ENCODE measurements at places on chromosomes 1 and 21.

DNA sequence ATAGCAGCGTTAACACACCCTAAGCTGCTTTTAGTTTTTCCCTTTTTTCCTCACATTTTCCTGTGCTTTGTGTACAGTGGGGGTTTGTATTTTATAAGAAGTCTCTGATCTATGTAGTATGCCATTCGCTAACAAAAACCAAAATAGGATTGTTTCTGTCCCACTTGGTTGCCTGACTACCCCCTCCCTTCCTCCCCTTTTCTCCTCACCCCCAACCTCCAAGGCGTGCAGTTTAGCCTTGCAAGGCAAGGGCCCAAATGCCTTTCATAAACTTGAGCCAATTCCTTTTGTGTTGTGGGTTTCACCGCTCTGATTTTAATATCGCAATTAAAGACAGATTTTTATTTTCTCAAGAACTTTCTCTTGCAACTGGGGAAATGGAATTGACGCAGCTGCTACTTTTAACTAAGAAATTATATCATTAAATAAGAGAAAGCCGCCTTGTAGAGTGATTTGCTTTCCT is 276.9 kb downstream of the TM2D1 start:
- no peak for DNase-seq

- no peak for DNase-seq
These were observed 9.4 kb upstream of the PSRC1 start for GRCh38 chr1:109292364-109292763.

- peak; percentile 53 for DNase-seq
These were observed 13.5 kb upstream of the SLC19A1 start for GRCh38 chr21:45555557-45556301.

DNA sequence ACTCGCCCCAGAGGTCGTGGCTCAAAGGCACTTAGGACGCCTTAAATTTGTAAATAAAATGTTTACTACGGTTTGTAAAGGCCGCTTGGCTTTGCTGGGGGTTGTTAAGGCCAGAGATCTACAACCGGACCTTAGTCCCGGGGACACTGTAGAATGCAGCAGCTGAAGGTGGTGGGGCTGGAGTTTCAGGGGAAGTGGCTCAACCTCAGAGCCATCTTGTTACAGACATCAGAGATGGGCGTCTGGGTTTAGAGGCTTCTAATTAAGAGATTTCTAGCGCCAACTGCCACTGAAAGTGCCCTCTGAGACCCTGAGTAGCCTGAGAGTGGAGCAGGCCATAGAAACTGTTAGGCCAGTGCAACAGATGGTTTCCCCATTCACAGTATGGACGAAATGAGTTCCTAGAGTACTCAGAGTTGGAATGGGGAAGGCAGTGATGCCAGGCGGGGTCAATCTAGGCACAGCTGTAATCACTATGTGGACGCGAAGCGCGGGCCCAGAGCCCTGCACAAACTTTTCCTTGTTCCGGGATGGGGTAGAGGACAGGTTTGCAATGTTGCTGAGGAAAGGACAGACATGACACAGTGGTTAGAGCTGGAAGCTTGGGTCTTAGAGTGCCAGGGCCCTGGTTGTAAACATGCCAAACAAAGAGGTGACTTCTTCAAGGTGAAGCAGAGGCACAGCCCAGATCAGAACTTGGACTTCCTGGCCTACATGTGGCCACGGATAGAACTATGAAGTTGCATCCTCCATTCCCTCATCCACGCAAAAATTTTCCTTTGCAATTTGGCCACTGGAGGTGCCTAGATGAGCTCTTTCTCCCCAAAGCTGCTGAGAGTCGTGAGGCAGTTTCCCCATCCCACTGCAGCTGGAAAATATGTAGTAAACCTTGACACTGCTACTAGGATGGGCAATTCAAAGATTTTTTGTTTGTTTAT is 6.0 kb downstream of the HLX start:
- DNase-seq: no peak

DNA sequence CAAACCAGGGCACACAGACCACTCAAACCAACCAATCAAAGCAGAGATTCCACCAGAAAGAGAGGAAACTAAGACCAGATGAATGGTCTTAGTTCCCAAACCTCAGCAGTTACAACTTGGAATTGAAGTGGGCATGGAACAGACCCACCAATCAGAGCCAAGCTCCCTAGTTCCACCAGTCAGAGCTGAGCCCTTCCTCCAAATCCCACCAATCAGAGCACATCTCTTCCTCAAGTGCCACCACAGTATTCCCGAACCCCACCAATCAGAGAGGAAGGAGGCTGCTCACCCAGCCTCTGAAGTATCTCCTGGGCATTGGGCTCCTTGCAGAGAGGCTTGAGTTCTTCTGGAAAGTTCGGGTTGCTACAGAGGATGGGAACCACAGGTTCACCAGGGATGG is 1.4 kb downstream of the GUCA2A start:
- DNase-seq: no peak

- DNase-seq: no peak
These were observed 28.0 kb downstream of the TBX15 start for GRCh38 chr1:118960026-118960561.

GRCh38 chr1:117339866-117340700 is 27.2 kb upstream of the MAN1A2 start:
- DNase-seq: no peak

GRCh38 chr1:1219341-1219740 is 5.4 kb upstream of the TNFRSF4 start:
- peak; percentile 80 for DNase-seq

GRCh38 chr1:4647391-4647790 is 7.0 kb upstream of the AJAP1 start:
- DNase-seq: no peak

GRCh38 chr1:88398338-88398737 is 285.7 kb upstream of the PKN2 start:
- DNase-seq: no peak

DNA sequence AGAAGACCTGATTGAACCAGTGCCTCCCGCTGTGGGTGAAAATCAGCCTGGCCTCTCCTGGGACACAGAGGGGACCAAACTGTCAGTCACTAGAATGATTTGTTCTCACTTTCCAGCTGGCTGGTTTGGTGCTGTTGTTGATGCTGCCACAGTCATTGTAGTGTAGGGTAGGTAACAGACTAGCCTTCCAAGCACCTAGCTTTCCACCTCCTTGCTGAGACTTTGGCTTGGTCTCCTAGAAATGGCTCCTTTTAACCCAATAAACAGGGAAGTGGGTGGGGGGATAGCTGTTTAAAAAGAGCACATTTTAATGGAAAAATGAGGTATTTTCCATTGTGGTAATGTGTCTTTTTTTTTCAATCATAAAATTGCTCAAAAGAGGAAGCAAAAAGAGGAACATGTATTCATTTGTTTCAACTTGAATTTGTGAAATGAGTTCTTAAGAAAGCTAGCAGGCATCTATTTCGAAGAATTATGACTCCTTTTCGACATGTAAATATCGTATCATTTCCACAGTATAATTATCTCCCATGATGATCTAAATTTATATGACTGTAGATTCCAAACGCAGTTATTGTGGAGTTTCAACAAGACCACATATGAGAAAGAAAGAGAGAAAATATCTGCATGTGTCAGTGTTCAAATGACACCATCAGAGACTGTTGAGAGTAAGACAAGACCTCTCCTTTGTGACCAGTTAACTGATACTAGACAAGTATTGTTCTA is 190.1 kb downstream of the HLX start:
- peak; percentile 43 for DNase-seq

GRCh38 chr1:58881471-58881994 is 97.7 kb upstream of the JUN start:
- no peak for DNase-seq

- no peak for DNase-seq
These were observed 4.3 kb downstream of the NEK7 start for GRCh38 chr1:198160946-198161614.

- no peak for DNase-seq
These were observed 89.9 kb upstream of the JAK1 start for GRCh38 chr1:65056234-65056633.

- DNase-seq: no peak
These were observed 19.5 kb upstream of the PUM1 start for GRCh38 chr1:31084782-31085569.

DNA sequence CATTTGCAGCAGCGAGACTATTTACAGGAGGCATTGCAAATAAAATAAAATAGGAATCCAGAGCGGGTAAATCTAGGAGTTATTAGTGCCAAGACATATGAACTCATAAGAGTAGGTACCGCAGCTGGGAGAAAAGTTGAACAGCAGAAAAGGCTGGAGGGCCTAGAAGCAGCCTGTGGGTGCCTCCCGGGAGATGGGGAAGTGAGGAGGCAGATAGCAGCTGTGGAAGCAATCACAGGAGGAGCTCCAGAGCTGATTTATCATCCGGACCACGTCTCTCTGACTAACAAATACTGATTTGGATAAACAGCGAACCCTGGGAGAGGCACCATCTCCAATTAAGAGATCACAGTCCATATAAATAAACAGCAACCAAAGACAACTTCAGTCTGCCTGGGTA is 64.6 kb downstream of the BRINP2 start:
- DNase-seq: no peak

DNA sequence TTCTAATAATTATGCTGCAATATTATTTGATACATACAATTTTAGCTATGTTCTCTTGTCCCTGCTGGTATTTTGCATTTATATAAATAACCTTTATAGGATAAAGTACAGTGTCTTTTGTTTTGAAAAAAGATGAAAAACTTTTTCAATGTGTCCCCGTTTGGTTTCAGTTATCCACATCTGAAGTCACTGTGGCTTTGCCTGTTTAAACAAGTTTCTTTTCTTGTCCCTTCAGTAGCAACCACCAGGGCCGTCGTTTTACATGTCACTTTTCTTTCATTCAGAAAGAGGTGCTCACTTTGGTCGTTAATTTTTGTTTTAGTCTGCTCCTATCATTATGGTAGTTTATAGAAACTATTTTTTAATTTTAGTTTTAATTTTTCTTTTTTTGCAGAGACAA is 41.4 kb downstream of the RABGAP1L start:
- no peak for DNase-seq

- DNase-seq: no peak
These were observed 3.4 kb upstream of the FAM131C start for GRCh38 chr1:16076865-16077238.

DNA sequence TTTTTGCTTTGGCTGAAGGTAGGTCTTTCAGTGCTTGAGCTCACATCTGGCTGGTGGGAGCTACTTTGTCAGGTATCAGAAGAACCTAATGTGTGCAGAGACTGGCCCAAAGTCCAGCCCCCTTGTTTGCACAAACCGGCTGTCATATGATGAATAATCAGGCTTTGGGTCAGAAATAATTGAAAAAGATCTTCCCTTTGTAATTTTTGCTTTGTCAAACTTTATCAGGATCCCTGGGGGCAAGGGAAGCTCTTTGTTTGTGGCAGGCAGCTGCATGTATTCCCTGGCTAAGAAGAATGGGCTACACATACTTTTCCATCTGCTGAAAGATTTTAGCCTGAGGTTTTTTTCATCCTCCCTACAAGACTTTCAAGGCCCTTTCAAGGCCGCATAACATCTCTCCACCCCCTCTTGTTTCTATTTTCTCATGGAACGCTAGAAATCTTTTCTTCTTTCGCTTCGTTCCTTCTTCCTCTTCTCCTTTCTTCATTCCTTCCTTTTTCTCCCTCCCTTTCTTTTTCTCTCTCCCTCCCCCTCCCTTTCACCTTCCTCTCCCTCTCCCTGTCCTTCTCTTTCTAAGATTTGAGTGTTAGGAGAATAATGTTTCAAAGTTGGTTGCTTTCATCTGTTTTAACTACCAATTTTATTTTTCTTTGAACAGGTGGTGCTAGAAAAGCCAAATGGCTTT is 25.5 kb downstream of the TUFT1 start:
- no peak for DNase-seq

DNA sequence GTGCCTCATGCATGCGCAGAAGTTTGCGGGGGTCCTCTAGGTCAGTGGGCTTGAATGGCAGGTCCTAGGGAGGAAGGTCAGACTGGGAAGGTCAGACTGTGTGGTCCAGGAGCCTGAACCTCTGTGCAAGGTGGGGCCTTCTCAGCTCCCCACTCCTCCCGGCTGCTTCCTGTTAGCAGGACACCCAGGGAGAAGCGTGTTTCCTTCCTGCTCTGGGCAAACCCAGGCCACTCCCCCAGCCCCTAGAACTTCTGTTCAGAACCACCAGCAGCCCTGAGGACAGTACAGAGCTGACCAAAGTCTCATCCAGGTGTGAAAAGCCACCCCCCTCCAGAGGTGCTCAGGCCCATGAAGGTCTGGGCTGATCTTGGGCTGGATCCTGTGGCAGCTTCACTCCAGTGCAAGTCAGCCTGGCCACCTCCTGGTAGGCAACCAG is 29.9 kb downstream of the NAV1 start:
- no peak for DNase-seq

GRCh38 chr1:218397752-218398339 is 52.7 kb downstream of the TGFB2 start:
- no peak for DNase-seq

GRCh38 chr1:18513995-18514394 is 33.3 kb downstream of the KLHDC7A start:
- DNase-seq: no peak

- DNase-seq: no peak
These were observed 70.0 kb downstream of the PLD5 start for GRCh38 chr1:242454262-242455051.

DNA sequence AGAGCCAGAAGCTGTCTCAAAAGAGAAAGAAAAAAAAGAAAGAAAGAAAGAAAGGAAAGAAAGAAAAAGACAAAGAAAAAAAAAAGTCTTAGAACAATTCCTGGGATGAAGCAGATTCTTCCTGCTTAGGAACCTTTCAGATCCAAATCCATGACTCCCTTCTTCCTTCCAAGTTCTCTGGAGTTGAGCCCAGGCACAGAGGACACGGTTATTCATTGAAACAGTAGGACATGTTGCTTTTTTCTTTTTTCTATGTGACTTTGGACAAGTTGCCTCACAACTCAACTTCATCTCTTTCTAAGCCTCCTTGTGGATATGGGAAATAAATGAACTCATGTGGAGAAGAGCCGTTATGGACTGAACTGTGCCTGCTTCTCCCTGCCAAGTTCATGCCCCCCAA is 14.7 kb upstream of the TNFRSF8 start:
- no peak for DNase-seq

GRCh38 chr1:87916965-87917364 is 588.3 kb downstream of the LMO4 start:
- DNase-seq: no peak

GRCh38 chr1:89907727-89908212 is 86.9 kb downstream of the LRRC8D start:
- no peak for DNase-seq

- no peak for DNase-seq
These were observed 453.5 kb downstream of the KIF26B start for GRCh38 chr1:245608271-245608670.

DNA sequence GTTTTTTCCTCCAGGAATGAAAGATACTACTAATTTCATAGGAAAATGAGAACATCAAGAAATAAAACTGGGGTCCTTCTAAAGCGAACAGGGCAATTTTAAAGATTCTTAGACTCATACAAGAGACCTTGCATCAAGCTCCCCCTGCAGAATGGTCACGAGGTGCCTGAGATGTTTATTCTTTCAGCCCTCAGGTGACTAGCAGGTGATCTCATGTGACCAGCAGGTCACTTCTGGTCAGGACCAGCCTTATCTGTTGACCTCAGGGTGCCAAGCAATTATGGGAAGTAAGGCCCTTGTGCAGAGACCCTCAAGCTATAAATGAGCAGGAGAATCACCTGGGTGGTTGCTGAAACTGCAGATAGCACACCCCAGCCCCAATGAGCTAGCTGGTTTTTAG is 20.6 kb upstream of the TMEM51 start:
- DNase-seq: no peak

GRCh38 chr1:159469921-159470533 is 30.5 kb downstream of the OR10J1 start:
- DNase-seq: no peak

- no peak for DNase-seq
These were observed 1994.9 kb downstream of the NCAM2 start for GRCh38 chr21:22993144-22993543.

GRCh38 chr1:169957884-169958283 is 64.2 kb upstream of the SCYL3 start:
- DNase-seq: no peak

- DNase-seq: no peak
These were observed 11.1 kb downstream of the BATF3 start for GRCh38 chr1:212688341-212689047.

Data from activated CD4-positive, alpha-beta T cell treated with anti-CD3 and anti-CD28 coated beads, Interleukin-2, Interleukin-4, amounts not matched to agents 100 ng/mL and 50 ng/mL, durations not matched to agents 16 hours and 8 hours (primary cell).